ENCODE measurements at places on chromosomes 3 and 15.

DNA sequence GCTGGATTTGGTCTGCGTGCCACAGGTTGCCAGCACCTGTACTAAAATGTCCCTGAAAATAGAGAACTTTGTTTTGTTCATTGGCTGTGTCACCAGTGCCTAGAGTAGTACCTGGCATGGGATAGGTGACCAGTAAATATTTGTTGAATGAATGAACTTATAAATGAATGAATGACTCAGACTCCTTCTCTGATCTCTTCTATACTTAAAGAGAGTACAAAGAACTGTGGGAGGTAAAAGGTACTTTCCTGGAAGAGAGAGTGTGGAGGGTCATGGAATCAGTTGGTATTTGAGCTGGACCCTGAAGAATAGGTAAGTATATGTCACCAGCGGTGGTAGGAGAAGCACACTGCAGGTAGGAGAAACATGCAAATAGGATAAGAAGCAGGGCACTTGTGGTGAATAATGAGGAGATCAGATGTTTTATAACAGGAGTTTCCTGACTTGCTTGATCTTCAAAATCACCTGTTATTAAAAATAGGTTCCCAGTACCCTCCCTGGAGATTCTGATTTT lies 149.4 kb downstream of the LPP start:
- DNase-seq, result no peak

DNA sequence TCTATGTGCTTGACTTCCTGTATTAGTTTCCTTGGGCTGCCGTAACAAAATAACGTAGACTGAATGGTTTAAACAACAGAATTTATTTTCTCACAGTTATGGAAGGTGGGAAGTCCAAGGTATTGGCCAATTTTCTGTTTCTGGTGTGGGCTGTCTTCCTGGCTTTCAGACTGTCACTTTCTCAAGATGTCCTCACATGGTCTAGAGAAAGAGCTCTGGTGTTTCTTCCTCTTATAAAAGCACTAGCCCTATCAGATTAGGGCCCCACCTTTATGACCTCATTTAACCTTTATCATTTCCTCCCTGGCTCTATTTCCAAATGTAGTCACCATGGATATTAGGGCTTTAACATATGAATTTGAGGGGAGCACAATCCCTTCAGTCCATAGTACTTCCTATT lies 54.6 kb downstream of the SPRED1 start:
- DNase-seq, result no peak

DNA sequence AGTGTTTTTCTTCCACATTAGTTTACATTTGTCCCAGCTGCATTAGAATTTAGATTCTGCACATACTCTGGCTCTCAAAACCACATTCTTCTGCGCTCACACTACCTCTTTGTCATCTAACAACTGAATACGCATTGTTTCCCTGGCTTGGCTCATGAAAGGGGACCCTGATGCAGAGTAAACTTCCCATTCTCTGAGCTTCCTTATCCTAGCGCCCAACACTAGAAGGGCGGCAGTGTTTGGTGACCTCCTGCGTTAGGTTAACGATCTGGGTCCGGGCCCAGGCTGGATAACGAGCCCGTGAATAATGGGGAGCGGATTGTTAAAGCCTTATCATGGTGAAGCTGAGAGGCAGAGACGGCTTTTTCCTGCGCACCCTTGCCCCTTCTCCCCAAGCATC lies 63.9 kb downstream of the ETV5 start:
- DNase-seq, result no peak

GRCh38 chr3:142057331-142057725 lies 92.0 kb downstream of the TFDP2 start:
- DNase-seq, result no peak

DNA sequence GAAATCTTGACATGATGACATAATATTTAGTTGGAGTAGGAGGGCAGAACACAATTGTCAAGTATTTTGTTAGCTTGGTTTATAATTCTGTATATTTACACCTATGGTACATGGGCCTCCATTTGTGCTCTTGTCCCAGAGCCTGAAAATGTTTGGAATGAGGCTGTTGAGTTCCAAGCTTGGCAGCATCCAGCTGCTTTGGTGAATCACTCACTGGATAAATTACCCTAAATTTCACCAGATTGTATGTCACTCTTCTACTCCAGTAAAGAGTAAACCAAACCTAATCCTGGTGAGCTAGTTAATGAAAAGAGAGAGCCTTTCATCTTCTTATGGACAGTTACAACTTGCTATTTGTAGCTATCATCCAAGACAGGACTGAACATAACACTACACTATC lies 928.7 kb downstream of the DIPK2A start:
- no peak for DNase-seq

GRCh38 chr3:37944391-37944842 lies 46.2 kb upstream of the VILL start:
- no peak for DNase-seq

GRCh38 chr3:102182162-102182561 lies 252.7 kb upstream of the ZPLD1 start:
- DNase-seq, result no peak

- DNase-seq, result no peak
Observed at GRCh38 chr3:134516905-134517304, 31.0 kb downstream of the CEP63 start.
